ENCODE measurements at places on chromosomes 5 and 9.

DNA sequence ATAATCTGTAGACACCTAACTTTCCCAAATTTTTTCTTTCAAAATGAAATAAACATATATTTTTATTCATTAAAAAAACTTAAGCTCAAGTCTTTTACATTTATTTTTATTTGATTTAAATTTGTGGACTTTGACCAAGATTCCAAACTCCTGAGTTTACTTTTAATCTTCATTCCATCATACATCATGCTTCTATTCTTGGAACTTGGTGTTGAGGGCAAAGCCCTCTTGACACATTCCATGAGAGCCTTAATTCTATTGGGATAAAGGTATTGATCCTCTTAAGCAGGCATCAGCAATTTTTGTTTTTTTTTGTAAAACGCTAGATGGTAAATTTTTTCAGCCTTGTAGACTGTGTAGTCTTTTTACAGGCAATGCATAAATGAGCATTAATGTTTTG lies 53.6 kb downstream of the FBXO4 start:
- no peak for DNase-seq

- no peak for DNase-seq
Observed at GRCh38 chr9:38432922-38433510, 8.8 kb upstream of the IGFBPL1 start.

DNA sequence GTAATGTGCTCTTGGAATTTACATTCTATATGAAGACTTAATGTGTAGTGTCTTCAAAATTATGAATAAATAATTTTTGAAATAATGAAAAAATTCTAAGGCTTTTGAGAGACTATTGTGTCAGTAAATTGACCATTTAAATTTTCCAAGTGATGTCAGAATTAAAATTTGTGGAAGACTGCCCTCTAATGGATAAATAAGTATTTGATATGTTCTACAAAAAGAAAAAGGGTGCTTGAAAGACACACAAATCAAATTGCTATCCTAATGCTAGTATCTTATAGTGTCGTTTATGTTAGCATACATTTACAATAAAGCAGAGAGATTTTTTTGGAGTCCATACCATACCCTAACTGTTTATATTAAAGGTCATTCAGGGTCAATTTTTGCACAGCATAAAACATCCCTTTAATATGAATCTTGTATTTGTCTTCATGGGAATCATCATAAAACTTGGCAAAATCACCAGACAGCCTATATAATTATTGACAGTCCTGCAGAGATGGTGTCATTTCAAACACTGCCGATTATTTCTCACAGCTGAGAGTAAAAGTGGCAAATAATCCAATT lies 120.8 kb upstream of the SLC27A6 start:
- no peak for DNase-seq

DNA sequence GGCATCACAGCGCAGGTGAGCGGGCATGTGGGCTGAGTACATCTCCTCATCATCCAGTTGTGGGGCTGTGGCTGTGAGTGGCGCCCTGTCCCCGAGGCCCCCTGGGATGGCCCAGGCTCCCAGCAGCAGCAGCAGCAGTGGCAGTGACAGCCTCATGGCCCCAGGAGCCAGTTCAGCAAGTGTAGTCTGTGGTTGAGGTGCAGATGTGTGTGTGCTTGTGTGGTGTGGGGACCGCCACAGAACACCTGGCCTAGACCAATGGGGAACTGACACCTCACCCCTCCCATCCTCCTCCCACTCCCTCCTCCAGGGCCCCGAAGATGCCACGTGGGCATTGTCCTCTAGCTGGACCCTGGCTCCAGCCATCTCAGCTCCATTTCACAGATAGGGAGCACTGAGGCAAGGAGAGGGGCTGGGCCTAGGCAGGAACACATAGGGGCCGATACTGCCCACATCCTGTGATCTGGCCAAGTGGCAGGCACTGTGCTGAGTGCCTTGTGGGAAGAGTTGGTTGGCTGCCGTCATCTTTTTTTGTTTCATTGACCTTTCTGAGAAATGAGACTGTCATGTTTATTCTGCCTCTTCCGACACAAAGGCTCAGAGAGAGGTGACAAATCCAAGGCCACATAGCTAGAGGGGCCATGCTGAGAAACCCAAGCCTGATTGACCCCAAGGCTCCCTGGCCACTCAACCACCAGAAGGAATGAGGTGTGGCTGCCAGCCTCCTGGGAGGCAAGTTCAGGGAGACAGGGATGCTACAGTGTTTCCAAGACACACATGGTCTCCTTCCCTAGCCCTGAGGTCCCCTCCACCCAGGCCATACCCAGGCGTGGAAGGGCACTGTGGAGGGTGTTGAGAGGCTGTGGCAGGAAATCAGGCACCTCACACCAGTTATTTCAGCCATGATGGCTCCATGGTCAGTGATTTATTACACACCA lies at the start of gene MZB1:
Gene MZB1, minus strand, starts transcription at position 213 of the 938 bp plus-strand sequence. Its CDS starts 57 bp downstream, at position 156.
- DNase-seq: no peak

GRCh38 chr5:14343376-14343775 lies 200.2 kb downstream of the TRIO start:
- no peak for DNase-seq

GRCh38 chr9:124286292-124286931 lies 28.7 kb downstream of the NEK6 start:
- DNase-seq: no peak

DNA sequence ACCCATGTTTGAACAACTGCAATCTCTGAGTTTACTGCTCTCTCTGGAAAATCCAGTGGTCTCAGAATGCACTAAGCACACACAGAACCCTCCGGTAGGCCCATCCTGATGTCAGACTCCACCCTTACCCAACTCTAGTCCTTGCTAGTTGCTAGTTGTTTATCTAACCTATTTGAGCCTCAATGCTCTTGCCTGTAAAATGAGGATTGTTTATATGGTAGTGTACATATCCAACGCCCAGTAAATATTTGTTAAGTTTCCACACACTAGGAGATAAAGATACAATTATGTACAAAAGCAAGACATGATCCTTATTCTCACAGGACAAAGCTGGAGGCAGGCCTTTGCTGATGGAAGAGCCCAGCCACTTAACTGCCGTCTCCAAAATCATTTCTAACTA lies 192.2 kb downstream of the SPOCK1 start:
- no peak for DNase-seq

GRCh38 chr9:97934321-97935115 lies 3.5 kb downstream of the HEMGN start:
- DNase-seq: no peak

GRCh38 chr5:107770051-107770450 lies 99.3 kb upstream of the EFNA5 start:
- no peak for DNase-seq

GRCh38 chr9:91192381-91193086 lies 169.2 kb downstream of the AUH start:
- no peak for DNase-seq

GRCh38 chr9:134967547-134967930 lies 49.8 kb upstream of the FCN1 start:
- no peak for DNase-seq

DNA sequence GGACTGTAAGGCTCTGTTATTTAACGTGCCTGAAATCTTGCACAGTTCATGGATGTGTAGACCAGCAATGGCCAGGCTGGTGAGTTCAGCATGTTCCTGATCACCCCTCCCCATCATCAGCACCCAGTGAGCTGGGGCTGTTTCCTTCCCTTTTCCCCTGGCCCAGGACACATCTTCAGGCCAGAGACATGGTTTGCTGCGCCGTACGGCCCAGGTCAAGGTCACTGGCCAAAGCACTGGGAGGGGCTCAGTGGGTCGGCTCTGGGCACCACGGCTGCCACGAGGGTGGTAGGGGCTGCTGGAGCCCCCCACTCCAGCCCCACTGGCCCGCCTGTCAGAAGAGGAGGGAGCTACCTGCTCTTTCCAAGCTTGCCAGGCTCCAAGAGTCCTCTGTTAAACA lies 55.9 kb downstream of the SEMA4D start:
- no peak for DNase-seq

DNA sequence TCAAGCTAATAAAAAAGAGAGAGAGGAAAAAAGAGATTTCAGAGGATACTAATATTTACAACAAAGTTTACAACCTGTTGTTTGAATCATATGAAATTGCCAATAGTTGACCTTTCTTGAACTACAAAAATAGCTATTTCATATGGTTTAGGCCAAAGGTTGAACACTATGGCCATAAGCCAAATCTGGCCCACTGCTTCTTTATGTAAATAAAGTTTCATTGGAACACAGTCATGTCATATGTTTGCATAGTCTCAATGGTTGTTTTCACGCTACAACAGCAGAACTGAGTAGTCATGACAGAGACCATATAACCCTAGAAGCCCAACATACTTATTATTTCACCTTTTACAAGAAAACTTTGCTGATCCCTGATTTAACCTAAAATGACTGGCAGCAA lies 20.9 kb downstream of the SEMA5A start:
- DNase-seq: no peak

GRCh38 chr9:128556276-128556675 lies 3.9 kb downstream of the SPTAN1 start:
- no peak for DNase-seq

- DNase-seq: no peak
Observed at GRCh38 chr9:122016744-122017143, 76.4 kb downstream of the TTLL11 start.

GRCh38 chr5:150211156-150212030 lies 21.5 kb downstream of the SLC6A7 start:
- no peak for DNase-seq

- no peak for DNase-seq
Observed at GRCh38 chr5:88741964-88742363, 141.0 kb downstream of the MEF2C start.

DNA sequence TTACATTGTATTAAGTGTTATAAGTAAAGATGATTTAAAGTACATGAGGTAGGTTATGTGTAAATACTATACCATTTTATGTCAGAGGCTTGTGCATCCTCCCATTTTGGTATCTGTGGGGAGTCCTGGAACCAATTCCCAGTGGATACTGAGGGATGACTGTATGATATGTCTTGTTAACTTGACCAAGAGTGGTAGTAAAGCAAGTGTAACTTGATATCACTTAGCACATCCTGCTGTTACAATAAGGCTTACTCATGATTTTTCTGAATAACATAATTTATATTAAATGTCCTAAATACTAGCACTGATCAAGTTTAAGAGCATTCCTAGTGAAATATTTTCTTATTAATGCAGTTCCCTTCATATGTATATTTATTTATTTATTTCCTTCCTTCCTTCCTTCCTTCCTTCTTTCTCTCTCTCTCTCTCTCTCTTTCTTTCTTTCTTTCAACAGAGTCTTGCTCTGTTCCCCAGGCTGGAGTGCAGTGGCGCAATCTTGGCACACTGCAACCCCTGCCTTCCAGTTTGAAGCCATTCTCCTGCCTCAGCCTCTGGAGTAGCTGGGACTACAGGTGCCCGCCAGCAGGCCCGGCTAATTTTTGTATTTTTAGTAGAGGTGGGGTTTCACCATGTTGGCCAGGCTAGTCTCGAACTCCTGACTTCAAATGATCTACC lies 7.5 kb downstream of the NDFIP1 start:
- DNase-seq: no peak

GRCh38 chr5:133506181-133506580 lies 106.2 kb downstream of the FSTL4 start:
- DNase-seq: no peak

DNA sequence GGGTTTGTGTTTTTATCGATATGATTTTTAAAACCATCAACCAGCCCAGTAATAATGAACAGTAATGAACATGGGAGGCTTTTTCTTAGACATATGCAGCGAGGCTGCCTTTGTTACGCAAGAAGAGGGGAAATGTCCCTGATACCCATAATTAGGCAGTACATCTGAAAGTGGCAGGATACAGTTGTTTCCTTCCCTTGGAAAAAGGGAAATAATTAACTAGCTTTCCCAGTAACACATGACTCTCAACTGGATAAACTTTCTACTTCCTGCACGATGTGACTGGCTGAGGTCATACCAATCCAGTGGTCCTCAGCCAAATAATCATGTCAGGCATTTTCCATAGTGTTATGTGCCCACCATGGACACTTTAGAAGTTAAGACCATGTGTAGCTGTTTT lies 431.6 kb upstream of the C9orf72 start:
- no peak for DNase-seq

GRCh38 chr5:146877178-146877681 lies 1.3 kb downstream of the PPP2R2B start:
- no peak for DNase-seq

DNA sequence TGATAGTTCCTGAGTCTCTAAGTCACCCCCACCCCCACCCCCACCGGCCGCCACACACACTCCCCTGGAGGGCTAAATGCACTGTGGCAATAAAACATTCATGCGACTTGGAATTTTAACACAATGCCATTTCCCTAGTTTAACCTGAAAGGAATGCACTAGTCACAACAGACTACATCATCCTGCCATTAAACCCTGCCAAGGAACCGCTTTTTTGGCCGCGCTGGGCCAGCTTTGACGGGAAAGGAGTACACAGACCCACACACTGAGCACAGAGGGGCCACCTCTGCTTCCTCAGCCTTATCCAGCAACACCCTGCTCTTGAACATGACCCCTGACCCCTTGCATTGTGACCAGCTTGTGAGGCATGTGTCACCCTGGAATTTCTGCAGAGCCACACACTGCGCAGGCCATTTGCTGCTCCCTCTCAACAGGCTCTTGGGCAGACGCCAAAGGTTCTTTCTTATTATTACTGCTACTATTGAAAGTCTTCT lies 165.3 kb downstream of the BNC2 start:
- DNase-seq: peak; percentile 8

DNA sequence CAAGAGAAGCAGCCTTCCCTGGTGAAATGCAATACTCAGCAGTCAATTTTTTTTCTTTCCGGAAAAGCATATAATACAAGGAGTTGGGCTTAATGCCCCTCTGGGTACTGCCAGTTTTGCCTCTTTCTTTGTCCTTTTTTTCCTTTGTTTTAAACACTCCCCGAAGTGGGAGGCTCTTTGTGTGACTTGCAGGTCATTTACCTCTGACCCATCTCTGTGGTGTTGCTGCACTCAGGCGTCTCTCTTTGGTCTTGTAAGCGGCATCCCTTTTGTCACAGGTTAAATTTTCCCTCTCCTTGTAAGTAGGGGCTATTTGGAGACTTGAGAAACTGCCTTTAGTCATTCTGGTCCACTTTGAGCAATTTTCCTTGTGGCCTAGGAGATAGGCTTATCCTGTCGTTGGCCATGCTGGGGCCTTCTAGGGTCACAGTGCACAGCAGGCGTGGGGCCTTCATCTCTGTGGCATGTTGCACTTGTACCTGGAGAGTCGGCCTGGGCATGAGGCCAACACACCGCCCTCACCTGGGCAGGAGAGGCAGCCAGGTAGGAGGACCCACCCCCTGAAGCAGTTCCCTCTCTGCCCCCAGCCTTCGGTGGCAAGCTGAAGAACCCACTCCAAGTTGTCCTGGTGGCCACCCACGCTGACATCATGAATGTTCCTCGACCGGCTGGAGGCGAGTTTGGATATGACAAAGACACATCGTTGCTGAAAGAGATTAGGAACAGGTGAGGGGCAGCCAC lies 27.7 kb upstream of the CTSL start:
- no peak for DNase-seq

DNA sequence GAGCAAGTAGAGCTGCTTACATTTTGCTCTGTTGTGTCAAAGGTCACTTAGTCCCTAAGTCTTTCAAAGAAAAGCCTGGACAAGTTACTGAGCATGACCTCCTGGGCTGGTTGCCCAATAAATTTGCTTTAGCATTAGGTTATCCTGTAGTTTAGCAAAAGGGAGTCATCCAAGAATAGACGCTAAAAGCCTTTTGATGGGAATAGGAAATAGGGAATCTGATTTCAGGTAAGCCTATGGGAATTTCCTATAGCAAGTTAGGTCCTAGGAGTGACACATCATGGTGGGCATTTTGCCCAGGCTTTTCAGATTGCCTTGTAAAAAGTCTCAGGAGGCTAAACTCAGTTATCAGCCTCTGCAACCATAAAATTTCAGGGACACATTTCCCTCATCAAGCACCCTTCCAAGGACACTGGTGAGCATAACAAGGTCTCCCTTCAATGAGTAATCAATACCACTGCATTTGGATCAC lies 67.6 kb upstream of the RANBP3L start:
- no peak for DNase-seq

- DNase-seq: no peak
Observed at GRCh38 chr9:130124085-130124860, 47.9 kb upstream of the NCS1 start.
